ENCODE measurements at places on chromosomes 12 and 14.

DNA sequence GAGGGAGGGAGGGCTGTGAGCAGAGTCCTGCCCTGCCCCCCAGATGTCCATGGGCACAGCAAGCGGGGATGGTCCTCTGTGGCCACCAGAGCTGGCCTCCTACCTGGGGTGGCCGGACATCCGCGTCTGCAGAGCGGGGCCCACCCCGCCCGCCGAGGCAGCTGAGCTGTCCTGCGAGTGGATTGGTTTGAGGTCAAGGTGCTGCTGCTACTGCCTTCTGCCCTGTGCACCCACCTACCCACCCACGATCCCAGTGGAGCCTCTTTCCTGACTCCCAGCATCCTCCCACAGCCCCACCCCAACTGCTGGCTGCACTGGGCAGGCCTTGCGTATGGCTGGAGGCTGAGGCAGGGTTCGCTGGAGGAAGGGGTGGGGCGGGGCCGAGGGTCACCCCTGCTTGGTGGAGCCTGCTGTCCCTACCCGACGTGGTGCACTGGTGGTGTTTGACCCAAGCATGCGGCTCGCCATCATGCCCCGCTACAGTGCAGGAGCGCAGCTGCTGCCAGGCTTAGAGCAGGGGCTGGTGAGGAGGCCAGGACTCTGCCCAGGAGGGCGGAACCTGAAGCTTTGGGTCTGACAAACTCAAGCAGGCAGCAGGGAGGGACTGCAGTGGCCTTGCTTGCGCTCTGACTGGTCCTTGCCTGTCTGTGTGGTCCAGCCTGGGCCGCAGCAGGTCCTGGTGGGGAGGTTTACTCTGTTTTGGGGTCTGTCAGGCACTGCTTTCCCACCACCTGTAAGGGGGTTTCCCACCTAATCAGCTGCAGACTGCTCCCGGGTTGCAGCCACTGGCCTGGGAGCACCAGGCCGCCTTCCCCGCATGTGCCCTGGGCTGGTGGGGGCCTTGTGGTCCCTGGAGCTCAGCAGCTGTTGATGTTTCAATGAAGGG is 23.7 kb downstream of the CEP170B start:
- no peak for DNase-seq

DNA sequence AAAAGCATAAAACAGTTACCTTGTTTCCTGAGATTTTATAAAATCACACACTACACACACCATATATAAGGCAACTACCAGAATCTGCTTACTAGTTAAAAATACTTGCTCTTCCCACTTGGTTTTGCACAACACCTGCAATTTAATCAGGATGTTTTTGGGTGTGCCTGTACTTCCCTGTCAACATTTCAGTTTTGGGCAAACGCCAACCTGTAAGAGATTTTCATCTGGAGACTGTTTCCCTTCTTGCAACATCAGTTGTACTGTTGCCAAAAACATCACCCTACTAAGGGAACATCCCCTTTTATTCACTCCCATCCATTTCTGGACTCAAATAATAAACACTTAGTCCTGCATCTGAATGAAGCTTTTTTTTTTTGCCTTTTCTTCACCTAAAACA is 172.3 kb downstream of the DUSP6 start:
- no peak for DNase-seq

DNA sequence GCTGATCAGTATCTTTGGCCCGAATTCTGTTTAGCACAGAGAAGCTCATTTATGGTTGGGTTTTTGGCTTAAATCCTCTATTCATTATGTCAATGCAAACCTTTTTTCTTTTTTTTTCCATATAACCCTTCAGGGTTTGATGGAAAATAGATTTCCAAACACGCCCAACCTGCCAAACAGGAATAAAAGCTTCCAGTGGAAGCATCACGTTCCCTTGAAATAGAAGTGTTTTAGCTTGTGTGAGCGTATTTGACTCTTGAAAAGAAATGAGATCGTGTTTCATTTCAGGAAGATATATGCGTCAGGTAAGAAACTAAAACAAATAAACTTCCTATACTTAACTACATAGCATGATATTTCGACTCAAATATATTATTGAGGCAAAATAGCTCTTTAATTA is at the start of gene PIK3C2G:
TSS of gene PIK3C2G (plus strand) at position 246 of the 400 bp plus-strand sequence. CDS start 20,564 bp downstream, outside the sequence.
- no peak for DNase-seq

DNA sequence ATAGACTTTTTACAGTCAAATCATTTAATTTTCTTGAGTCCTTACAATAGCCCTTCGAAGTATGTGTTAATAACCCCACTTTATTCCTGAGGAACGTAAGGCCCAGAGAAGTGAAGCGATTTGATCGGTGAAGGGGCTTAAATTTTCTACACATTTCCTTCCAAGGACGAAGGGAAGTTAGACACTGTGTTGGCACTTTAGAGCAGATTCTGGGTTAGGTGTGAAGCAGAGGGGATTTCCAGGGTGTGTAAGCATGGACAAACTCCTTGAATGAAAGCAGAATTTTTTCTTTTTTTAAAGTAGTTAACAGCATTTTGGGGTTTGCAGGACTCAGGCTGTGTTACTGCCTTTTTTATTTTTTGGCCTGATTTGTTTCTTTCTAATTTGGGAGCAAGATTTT is 38.9 kb downstream of the PRORP start:
- DNase-seq: no peak

DNA sequence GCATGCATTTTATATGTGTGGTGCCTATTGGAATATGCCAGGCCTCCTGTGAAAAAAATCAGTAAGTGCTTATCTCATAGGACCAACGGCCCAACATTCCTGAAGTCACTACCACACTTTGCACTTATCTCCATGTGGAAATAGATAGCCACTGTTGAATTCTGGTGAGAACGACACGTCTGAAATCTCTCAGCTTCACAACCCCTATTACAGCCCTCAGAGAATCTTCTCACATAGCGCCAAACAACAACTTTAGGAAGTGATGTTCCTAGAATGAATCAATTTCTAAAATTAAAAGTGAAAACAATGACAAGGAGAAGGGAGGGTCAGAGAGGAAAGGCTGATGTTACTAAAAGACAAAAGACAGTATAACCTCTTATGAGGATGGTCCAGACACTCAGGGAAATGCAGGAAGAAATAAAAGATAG is 270.8 kb upstream of the BTG1 start:
- no peak for DNase-seq

DNA sequence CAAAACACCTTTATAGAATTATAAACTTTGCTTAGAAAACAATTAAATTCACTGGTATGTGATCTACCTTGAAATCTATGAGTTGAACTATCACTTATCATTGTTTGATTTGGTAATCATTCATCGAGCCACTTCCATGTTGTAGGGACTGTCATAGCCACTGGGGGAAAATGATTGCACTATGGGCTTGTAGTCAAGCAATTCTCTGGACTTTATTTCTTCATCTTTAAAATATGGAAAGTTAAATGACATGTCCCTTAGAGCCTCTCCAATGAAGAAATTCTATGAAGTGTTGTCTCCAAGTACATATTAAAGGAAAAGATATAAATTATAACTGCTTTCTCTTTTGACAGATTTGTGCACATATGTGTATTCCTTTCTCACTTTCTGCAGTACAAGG is 97.3 kb downstream of the NELL2 start:
- DNase-seq: no peak

- no peak for DNase-seq
These were observed 64.4 kb downstream of the TGFB3 start for GRCh38 chr14:75917322-75917945.

- DNase-seq: no peak
These were observed 35.0 kb upstream of the GALNT9 start for GRCh38 chr12:132364348-132364902.

GRCh38 chr12:52162981-52163380 is 28.8 kb downstream of the KRT80 start:
- no peak for DNase-seq

- no peak for DNase-seq
These were observed 113.6 kb upstream of the RAP1B start for GRCh38 chr12:68497107-68497506.

GRCh38 chr14:88195676-88196075 is 127.4 kb downstream of the KCNK10 start:
- DNase-seq: no peak

- no peak for DNase-seq
These were observed 89.8 kb downstream of the PDZRN4 start for GRCh38 chr12:41277946-41278267.

DNA sequence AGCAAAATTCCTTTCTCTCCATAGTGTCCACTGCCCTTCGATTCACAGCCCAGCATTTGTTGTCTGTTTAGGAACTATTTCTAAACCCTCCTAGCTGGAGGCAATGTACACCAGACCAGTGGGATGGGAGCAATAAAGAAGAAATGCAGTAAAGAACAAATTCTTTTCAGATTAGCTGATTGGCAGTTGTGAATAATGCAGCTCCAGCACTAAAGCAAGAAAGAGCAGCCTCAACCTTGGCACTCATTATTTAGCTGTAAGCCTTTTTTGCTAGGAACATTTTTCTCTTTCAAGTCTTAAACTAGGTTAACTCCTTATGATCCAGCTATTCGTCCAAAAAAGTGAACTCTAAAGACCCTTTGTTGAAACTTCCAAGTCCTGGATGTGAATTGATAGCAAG is 580.5 kb upstream of the STXBP6 start:
- DNase-seq: no peak

DNA sequence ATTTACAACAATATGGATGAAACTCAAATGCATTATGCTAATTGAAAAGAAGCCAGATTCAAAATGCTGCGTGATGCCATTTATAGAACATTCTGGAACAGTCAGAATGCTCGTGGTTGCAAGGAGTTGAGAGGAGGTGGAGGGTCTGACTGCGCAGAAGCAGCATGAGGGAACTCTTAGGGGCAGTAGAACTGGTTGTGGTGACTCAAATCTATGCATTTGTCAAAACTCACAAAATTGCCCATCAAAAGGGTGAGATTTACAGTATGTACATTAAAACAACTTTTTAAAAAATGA is 113.7 kb upstream of the PDZRN4 start:
- DNase-seq: no peak
